ENCODE measurements at places on chromosomes 6 and 20. TPM values are rescaled to one million over a fixed set of nuclear protein-coding genes. Genes with fewer than 3 reads are reported as not detected.

The EPHA7 gene
- not detected for total RNA-seq

The ELOVL2 gene
- total RNA-seq = not detected

The KCNK5 gene
- 12.7 TPM for total RNA-seq

The SCGN gene
- not detected for total RNA-seq

The ARMC2 gene
- 3.9 TPM for total RNA-seq

The SPDEF gene
- total RNA-seq = 0.18 TPM

DNA sequence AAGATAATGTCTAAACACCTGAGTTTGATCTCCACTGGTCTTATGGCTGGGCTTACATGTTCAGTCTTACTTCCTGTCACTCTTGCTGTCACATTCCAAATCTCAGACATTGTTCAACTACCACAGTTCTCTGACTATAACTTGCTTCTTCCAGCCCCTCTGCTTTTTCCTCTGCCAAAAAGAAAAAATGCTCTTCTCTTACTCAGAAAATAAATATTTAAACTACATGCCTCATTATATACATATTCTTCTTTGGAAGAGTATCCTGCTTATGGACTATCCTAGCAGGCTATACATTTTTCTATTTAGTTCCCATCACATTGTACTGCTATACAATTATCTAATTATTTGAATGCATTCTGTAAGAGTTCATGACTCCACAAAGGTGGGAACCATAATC, 175.4 kb downstream of the TBC1D32 start:
- H3K27ac ChIP-seq = no peak overlapping the region
- H3K4me3 ChIP-seq = no peak overlapping the region
- peaks cover 70% of the 10 kb centered on the region for H3K36me3 ChIP-seq
- H3K4me1 ChIP-seq = no peaks in the 10 kb centered on the region

GRCh38 chr6:153214436-153214835, 83.4 kb upstream of the RGS17 start:
- H3K36me3 ChIP-seq = no peaks in the 10 kb centered on the region
- H3K27ac ChIP-seq = no peak overlapping the region
- no peak for DNase-seq
- H3K4me1 ChIP-seq = peaks cover 4% of the 10 kb centered on the region
- H3K27me3 ChIP-seq = no peaks in the 10 kb centered on the region

DNA sequence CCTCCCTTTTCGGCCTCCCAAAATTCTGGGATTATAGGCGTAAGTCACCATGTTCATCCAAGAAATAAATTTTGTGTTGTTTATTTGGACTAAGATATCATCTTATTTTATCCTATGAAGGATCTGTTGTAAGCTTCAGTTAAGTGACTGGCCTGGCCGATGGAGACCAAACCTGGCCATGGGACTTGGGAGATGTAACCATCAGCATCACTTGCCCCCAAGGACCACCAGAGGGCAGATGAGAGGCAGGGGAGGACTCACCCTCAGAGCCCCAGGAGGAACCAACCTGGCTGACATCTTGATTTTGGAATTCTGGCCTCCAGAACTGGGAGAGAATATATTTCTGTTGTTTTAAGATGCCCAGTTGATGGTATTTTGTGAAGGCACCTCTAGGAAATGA, 266.7 kb downstream of the CDH26 start:
- no peaks in the 10 kb centered on the region for H3K4me1 ChIP-seq
- H3K27ac ChIP-seq = no peak overlapping the region

GRCh38 chr6:97222903-97223302, 60.1 kb downstream of the MMS22L start:
- no peak for DNase-seq
- H3K27ac ChIP-seq = no peak overlapping the region
- peaks cover 20% of the 10 kb centered on the region for H3K36me3 ChIP-seq
- H3K4me1 ChIP-seq = no peaks in the 10 kb centered on the region
- no peaks in the 10 kb centered on the region for H3K27me3 ChIP-seq

DNA sequence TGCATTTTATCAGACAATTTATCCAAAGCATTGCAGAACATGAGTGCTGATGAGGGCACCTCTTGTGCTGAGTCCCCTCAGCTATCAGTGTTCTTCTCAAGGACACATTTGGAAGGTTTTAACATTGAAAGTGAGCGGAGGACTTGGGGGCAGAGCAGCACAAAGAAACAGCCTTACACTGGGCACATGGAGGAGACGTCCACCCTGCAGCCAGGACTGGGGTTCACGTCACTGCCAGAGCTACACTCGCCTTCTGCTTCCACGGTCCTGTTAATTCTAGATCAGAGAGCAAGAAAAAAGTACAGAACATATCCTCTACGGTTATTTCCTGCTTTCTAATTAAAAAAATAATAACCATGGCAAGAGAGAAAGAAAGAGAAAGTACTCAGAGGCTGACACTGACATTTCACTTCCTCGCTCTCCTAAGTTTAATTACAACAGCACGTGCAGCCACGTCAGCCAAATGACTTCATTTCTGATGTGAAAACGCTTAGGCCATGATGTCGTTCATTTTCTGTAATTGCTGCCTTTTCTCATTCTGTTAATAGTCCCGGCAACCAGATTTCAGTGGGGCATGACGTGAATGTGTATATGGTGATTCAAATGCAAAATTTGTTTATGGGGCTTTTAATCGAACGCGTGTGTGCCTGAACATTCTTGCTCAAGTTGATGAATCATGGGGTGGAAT, 5.1 kb downstream of the PRND start:
- H3K27ac ChIP-seq = peak overlapping the region; percentile 73
- DNase-seq = peak; percentile 77
- H3K4me1 ChIP-seq = peaks cover 13% of the 10 kb centered on the region

DNA sequence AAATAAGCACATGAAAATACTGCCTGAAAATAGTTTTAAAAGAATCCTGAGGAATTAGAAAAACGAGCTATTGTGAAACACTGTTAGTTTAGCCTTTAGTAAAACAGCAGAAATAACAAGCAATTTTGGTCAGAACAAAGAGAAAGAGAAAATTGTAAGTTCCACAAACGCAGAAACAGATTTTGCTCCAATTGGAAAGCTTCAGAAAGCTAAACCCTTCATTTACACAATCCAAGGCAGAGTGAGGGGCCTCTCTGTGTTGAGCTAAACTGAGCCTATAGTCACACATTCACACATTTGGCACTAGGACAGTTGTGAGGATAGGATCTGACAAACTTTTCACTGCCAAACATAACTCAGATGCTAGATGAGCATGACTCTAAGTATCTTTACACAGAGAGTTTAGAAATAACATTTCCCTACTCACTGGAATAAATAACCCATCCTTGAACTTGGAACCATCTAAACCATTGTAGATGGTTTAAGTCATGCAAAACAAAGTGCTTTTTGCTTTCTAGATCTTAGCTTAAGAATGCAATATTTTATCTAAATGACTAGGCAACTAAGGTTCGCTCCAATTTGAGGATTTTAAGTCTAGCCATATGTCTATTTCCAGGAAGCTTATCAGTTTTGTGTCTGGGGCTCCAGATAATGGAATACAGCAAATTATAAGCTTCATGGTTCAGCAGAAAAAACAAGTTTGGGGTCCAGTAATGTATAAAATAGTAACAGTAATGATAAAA, 122.6 kb downstream of the SGK1 start:
- H3K27ac ChIP-seq = no peak overlapping the region
- H3K4me1 ChIP-seq = peaks cover 7% of the 10 kb centered on the region
- H3K27me3 ChIP-seq = no peaks in the 10 kb centered on the region
- H3K36me3 ChIP-seq = no peaks in the 10 kb centered on the region
- no peak overlapping the region for H3K4me3 ChIP-seq

DNA sequence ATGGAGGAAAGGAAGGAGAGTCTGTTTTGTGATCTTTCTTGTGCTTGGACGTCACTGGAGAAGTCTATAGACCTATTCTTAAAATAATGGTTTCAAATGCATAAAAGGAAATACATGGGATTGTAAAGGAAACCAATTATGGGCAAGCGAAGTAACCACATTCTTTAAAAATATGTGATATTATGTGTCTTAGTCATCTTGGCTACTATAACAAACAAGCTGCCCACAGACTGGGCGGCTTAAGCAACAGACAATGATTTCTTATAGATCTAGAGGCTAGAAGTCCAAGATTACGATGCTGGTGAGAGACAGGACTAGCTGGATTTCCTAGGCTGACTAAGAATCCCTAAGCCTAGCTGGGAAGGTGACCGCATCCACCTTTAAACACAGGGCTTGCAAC, 49.4 kb upstream of the CD83 start:
- H3K36me3 ChIP-seq = no peaks in the 10 kb centered on the region
- H3K27me3 ChIP-seq = peaks cover 3% of the 10 kb centered on the region
- H3K27ac ChIP-seq = no peak overlapping the region

DNA sequence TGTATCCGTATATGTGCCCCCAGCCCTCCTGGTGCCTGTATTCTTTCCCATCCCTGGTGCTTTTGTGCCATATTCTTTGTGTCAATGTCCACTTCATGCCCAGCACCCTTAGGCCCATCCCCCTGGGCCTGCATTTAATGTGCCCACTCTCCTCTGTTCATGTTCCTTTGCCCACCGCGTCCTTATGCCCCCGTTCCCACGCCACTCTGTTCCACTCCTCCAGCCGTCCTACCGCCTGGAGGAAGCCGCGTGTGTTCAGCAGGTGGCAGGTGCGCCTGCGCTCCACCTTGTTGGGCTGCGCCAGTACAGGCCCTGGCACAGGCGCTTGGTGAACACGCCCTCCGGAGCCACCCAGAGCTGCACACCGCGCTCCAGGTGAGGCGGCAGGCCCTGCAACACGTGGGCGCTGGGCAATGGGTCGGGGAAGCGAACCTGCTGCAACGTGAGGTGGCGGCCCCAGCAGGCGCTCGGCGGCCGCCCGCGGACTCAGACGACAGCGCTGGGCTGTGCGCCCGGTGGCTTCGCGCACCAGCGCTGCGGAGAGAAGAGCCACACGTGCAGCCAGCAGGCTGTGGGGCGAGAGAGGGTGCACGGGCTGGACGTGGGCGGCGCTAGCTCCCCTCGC, 4.0 kb upstream of the FOXS1 start:
- DNase-seq = no peak
- no peak overlapping the region for H3K4me3 ChIP-seq
- H3K4me1 ChIP-seq = no peaks in the 10 kb centered on the region
- H3K27me3 ChIP-seq = peaks cover 15% of the 10 kb centered on the region
- H3K27ac ChIP-seq = no peak overlapping the region

- H3K27me3 ChIP-seq = no peaks in the 10 kb centered on the region
- DNase-seq = no peak
- no peak overlapping the region for H3K4me3 ChIP-seq
- H3K27ac ChIP-seq = no peak overlapping the region
- no peaks in the 10 kb centered on the region for H3K4me1 ChIP-seq
Measured at GRCh38 chr6:94129926-94130325, 710.6 kb upstream of the EPHA7 start.

GRCh38 chr6:115667478-115668026, 393.1 kb downstream of the FRK start:
- H3K36me3 ChIP-seq = no peaks in the 10 kb centered on the region
- H3K27ac ChIP-seq = no peak overlapping the region
- no peaks in the 10 kb centered on the region for H3K27me3 ChIP-seq
- H3K4me1 ChIP-seq = no peaks in the 10 kb centered on the region
- no peak for DNase-seq

DNA sequence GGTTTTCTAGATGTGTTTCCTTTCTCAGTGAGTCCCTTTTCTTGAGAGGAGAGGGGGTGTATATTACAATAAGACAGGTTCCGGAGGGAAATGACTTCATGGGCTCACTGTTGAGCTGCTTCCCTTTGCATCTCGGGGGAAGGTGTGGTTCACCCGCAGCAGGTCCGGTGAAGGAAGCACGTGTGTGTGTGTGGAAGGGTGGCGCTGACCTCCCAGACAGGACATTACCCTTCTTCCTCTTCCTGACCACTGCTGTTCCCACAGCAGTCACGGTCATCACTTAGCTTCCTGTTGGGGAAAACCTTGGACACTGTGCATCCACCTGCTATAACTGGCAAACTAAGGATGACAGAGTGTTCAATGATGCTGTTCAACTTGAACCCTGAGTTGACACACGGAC, 83.6 kb downstream of the PLEKHG1 start:
- no peaks in the 10 kb centered on the region for H3K36me3 ChIP-seq
- no peak overlapping the region for H3K4me3 ChIP-seq
- no peak overlapping the region for H3K27ac ChIP-seq
- no peaks in the 10 kb centered on the region for H3K4me1 ChIP-seq

DNA sequence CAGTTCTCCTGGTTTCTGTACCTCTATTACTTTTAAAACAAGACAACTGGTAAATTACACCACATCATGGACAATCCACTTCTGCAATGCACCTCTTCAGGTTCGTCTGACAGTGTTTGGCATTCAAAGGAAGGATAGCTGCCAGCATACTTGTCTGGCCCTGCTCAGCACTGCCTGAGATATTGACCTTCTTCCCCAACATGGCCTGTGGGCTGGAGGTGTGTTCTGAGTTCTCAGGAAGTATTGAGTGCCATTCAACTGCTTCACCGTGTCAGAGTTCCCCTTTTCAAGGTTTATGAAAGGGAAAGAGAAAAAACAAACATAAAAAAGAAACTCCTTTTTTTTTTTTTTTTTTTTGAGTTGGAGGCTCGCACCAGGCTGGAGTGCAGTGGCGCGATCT, 267.9 kb upstream of the SASH1 start:
- no peak for DNase-seq
- no peaks in the 10 kb centered on the region for H3K4me1 ChIP-seq
- H3K27ac ChIP-seq = no peak overlapping the region
- no peak overlapping the region for H3K4me3 ChIP-seq
- no peaks in the 10 kb centered on the region for H3K36me3 ChIP-seq

GRCh38 chr20:37755665-37756064, 61.8 kb downstream of the CTNNBL1 start:
- peaks cover 42% of the 10 kb centered on the region for H3K36me3 ChIP-seq
- H3K27ac ChIP-seq = no peak overlapping the region
- no peaks in the 10 kb centered on the region for H3K27me3 ChIP-seq

GRCh38 chr6:159582736-159583135, 110.3 kb downstream of the SOD2 start:
- no peaks in the 10 kb centered on the region for H3K36me3 ChIP-seq
- no peaks in the 10 kb centered on the region for H3K4me1 ChIP-seq
- H3K27ac ChIP-seq = no peak overlapping the region
- no peak overlapping the region for H3K4me3 ChIP-seq

DNA sequence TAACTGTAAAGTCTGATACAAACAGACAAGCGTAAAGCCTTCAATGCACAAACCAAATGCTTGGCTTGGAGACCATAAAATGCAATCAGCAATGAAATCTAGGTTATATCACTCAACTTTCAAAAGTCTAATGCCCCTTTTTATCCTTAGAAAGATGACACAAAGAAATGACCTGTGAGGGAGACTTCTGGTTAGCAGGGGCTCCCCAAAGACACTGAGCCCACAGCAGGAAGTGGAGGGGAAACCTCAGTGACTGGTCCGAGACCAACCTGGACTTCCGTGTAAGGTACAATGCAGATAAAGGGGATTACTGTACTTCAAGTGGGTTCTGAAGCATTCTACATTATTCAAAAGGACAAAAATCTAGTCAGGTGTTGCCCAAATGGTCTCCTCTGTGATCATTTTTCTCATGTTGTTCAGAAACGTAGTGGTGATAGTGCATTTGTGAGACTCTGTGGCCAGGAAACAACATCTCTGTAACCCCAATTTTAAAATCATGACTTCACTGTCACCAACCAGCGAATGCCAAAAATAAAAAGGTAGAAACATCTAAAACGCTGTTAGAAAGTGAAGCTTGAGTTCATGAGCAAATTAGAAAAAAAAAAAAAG, 88.2 kb downstream of the HIVEP2 start:
- H3K4me3 ChIP-seq = peak overlapping the region; percentile 60
- peak overlapping the region; percentile 90 for H3K27ac ChIP-seq
- peaks cover 94% of the 10 kb centered on the region for H3K4me1 ChIP-seq

- no peaks in the 10 kb centered on the region for H3K4me1 ChIP-seq
- no peak overlapping the region for H3K27ac ChIP-seq
- no peak overlapping the region for H3K4me3 ChIP-seq
- no peak for DNase-seq
- peaks cover 2% of the 10 kb centered on the region for H3K27me3 ChIP-seq
- no peaks in the 10 kb centered on the region for H3K36me3 ChIP-seq
Measured at GRCh38 chr6:139500977-139501376, 126.5 kb upstream of the CITED2 start.

Measured in activated CD4-positive, alpha-beta T cell treated with anti-CD3 and anti-CD28 coated beads for 36 hours (primary cell).